ENCODE measurements at places on chromosomes 5 and 9.

DNA sequence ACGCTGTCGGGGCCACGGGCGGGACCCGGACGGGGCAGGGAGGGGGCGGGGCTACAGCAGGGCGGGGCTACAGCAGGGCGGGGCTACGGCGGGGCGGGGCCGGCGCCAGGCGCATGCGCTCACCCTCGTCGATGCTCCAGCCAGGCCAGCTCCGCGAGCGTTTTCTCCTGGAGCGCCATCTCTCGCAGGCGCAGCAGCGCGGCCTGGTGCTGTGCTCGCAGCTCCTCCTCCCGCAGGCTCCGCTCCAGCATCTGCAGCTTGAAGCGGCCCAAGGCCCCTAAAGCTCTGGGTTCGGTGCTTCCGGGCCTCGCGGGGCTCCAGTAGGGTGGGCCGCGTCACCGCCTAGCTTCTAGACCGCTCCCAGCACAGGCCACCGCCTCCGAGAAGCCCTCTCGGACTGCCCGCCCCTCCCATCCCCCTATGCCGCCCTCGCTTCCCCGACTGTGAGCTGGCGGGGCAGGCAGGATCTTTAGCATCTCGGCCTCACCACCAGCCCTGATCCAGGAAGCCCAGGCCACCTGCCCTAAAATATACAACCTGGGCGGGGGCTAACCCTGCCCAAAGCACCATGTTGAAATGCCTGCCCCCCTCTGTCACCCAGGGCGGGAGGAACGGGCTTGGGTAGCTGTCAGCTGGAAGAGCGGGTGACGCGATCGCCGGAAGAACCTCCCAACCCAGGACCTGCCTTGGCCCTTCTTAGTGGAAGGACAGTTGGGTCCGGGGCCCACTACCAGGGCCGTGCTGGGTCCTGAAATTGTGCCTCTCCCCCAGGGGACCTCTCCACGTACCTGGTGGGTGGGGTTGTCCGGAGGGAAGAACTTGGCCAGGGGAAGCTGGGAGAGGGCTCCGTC lies 21.9 kb upstream of the QSOX2 start:
- DNase-seq = peak; percentile 26

- no peak for DNase-seq
Measured at GRCh38 chr5:51479840-51480239, 96.6 kb downstream of the ISL1 start.

- no peak for DNase-seq
Measured at GRCh38 chr5:5398071-5398470, 24.4 kb upstream of the ICE1 start.

DNA sequence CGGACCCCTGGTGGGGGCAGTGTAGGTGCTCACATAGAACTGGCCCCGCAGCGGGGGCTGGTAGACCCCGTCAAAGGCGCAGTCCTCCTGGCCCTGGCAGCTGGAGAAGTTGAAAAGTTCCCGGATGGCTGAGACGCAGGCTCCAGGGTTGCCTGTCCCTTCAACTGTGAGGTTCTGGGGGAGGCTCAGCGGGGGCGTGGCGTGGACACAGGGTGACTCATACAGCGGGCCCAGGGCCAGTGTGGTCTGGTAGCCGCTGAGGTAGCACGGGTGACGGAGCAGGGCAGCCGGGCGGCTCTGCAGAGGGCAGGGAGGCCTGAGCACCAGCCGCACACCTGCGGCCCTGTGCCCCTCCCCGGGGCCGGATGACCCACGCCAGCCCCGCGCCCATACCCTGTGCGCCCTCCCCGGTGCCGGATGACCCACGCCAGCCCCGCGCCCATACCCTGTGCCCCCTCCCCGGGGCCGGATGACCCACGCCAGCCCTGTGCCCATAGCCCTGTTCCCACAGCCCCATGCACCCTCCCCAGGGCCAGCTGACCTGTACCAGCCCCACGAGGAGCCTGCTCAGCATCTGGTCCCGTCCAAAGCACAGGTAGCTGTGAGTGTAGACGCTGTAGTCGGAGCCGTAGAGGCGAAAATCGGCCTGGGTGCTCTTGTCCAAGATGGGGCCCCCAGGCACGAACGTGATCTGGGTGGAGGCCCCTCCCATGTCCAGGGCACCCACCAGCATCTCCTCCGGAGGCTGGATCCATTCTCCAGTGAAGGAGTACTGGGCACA lies 5.0 kb downstream of the ENTPD8 start:
- no peak for DNase-seq

DNA sequence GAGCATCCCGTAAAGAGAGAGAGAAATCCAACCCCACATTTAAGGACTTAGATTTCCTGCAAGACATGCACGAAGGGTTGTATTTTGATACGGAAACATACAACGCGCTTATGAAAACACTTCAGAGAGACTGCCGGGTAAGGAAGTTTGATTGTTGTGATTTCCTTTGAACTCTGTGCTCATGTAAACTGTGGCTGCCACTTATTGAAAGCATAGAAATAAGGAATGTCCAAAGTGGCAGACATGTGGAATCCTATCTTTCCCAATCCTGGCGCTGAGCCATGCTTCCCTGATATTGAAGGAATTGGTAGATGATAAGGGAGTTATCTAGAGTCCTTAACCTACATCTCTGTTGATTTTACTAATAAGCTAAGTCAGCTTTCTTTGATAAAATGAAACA lies 119.4 kb downstream of the PRKACG start:
- no peak for DNase-seq

DNA sequence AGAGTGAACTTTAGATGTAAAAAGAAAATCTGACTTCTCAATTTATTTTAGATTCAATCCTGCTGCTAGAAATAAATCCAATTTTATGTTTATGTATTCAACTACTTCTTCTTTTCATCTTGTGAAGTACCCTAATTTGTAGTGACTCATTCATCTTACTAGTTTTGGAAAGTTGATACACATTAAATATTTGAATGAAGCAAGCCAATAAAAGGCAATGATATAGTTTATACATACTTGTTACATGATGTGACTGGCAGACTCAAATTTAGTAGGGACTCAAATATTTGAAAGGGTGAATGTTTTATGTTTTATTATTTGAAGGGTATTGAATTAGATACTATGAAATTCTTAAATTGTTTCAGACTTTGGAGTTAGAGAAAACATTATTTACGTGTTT lies 34.7 kb downstream of the CSNK1G3 start:
- no peak for DNase-seq

GRCh38 chr5:119328753-119329602 lies 26.8 kb upstream of the TNFAIP8 start:
- DNase-seq = no peak

- DNase-seq = no peak
Measured at GRCh38 chr5:135571066-135571609, 7.7 kb downstream of the CXCL14 start.

DNA sequence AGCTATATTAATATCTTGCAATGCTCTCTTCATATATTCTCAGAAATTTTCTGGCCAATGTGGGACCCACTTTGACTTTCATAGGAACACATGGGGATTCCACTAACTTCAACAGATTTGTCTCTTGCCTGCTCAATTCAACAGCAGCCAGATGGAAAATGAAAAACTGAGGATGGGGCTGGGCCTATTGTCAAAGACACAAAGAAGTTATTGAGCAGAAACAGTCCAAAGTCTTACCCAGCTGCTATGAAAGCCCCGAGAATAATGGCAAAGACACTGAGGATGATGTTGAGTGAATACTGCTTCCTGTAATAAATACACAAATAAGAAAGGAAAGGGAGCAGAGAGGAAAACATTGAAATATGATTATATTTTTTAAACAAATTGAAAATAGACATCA lies 32.6 kb downstream of the SLC35D2 start:
- DNase-seq = no peak

GRCh38 chr9:35570709-35571504 lies 34.2 kb upstream of the TESK1 start:
- no peak for DNase-seq

- no peak for DNase-seq
Measured at GRCh38 chr5:4411664-4412063, 728.5 kb upstream of the ADAMTS16 start.

GRCh38 chr5:159123700-159124099 lies 24.0 kb upstream of the EBF1 start:
- no peak for DNase-seq

DNA sequence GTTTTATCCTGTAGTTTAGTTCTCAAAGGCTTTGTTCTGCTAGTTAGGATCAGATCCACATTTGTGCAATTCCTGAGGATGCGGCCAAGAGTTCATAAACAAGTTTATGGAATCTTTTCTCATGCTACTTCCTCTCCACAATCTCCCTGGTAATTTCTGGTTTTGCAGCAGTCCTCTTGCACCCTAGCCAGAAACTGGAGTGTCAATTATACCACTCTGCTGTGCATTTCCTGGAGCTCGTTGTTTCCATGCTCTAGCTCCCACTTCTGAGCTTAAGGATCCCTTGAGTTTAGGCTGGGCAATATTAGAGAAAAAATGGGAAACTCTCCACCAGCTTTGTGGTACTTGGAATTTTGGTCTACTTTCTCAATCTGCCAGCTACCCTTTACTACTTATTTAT lies 474.7 kb downstream of the DIRAS2 start:
- no peak for DNase-seq

DNA sequence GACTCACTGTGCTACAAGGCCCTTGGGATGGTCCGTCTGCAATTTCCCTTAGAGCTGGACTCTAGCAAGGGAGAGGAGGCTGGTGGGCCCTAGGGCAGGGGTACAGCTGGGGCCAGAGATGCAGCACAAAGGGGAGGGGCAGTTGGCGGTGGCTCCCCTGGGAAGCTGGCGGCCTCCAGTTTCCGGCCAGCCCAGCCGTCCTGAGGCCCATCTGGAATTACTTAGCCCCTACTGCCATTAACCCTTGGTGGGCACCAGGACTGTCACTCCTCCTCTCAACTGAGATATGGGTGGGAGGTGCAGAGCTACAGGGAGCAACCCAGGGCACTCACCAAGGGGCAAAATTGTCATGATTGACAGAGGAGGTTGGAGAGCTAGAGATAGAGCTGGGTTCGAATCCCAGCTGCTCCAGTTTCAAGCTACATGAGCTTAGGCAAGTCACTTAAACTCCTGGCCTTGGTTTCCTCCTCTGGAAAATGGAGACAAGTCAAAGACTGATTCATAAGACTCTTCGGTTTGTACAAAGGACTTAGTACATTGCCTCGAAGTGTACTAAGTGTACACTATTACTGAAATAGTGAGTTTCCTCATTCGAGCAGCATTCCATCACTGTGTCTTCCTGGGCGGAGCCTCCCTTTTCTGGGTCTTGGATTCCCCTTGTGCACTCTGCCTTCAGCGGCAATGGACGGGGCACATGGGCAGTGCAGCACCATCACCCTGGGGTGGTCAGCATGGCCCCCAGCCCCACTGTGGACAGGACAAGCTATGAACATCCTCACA lies 2.7 kb upstream of the PDGFRB start:
- no peak for DNase-seq

DNA sequence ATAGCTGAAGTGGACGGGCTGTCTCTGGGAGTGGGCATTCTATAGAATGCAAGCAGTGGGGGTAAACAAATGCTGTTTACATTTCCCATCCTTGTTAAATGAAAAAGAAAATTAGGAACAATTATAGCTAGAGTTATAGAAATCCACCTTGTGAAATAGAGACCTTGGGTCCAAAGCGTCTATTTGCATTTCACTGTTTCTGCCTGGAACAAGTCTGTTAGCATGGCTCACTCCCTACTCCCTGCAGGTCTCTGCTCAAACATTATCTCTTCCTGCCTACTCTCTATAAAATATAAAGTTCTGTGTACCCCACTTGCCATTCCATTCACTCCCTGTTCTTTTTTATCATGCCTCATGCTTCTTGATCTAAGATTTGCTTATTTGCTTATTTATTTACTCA lies 975.7 kb upstream of the WWC1 start:
- no peak for DNase-seq

GRCh38 chr9:74952201-74953151 lies at the start of gene C9orf40:
C9orf40 (minus strand) TSS chr9:74952912; CDS start chr9:74952611, 301 bp downstream.
- DNase-seq = peak; percentile 35

GRCh38 chr9:81729135-81729534 lies 39.8 kb upstream of the TLE1 start:
- DNase-seq = no peak

DNA sequence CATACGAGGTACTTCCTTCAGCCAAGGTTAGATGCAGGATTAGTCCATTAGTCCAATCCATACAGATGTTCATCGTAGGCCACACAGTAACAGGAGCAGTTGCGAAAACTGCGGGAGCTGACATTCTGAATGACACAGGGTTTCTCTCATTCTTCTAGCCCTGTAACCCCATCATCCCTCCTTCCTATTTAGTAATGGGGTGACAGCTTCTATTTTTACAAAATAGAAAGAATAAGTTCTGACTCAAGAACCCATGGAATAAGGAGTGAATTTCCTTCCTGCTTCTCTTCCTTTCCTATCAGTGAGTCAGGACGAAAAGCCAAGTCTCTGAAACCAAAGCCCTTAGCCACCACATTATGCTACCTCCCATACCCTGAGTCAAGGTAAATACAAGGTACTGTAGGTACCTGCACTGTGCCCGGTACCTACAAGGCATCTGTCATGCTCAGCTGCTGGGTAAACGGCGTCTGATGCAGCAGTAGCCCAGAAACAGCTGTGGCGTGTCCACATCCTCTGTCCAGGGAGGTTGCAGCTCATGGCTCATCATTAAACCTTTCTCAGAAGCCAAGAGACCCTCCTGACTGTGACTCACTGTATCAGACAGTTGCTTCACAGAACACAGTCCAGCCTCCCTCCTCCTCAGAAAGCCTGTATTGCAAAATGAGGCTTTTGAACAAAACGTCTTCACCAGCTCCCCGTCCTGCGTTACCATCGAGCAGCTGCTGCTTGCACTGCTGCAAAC lies 84.2 kb downstream of the ESM1 start:
- DNase-seq = no peak

GRCh38 chr9:109121232-109121796 lies 1.6 kb upstream of the TMEM245 start:
- DNase-seq = no peak

DNA sequence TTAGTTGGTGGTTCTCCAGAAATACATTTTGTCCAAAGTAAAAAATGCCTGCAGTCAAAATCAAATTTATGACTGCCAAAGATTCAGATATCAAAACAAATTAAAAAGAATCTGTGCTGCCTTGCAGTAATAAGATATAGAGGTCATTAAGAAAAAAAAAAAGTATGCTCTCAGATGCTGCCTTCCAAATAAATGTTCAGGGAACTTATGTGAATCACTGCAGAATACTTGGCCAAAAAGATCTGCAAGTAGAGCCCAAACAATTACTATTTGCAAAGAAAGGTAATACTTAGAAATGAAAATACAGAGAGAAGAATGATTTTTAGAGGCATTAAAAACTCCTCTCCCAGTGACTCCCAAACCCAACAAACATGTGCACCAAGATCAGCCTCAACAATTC lies 52.4 kb downstream of the MRPS27 start:
- no peak for DNase-seq

- DNase-seq = no peak
Measured at GRCh38 chr5:135826994-135827671, 7.3 kb upstream of the SLC25A48 start.

DNA sequence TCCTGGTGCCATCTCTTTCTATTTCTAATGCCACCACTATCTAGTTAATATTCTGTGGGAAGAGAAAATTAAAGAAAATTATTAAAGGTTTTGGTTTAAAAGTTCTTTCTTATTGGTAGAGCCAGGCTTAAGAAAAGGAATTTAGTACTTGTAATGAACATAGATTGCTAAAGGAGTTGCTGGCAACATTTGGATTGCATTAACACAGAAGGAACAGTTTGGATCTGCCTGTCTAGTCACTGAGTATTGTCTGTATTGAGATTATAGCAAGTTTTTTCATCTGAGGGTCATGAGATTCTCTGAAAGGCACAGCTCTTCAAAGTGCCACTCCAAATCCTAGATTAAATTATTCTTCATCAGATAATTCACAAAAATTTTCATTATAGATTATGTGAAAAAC lies 32.0 kb downstream of the FSD1L start:
- DNase-seq = no peak

All from esophagus squamous epithelium (tissue), 5 donors.